ENCODE measurements at places on chromosomes 1 and 21.

- H3K4me3 ChIP-seq = no peak overlapping the region
- H3K27me3 ChIP-seq = no peaks in the 10 kb centered on the region
- no peak overlapping the region for H3K27ac ChIP-seq
- H3K36me3 ChIP-seq = no peaks in the 10 kb centered on the region
- H3K4me1 ChIP-seq = no peaks in the 10 kb centered on the region
- DNase-seq = no peak
These were observed 55.3 kb downstream of the PTPN14 start for GRCh38 chr1:214496126-214496525.

GRCh38 chr1:65255035-65255655 lies 54.2 kb upstream of the DNAJC6 start:
- no peaks in the 10 kb centered on the region for H3K27me3 ChIP-seq
- no peak for DNase-seq
- H3K4me1 ChIP-seq = peaks cover 23% of the 10 kb centered on the region
- H3K4me3 ChIP-seq = peak overlapping the region; percentile 22
- no peaks in the 10 kb centered on the region for H3K36me3 ChIP-seq
- H3K27ac ChIP-seq = peak overlapping the region; percentile 33

- H3K4me1 ChIP-seq = peaks cover 53% of the 10 kb centered on the region
- no peaks in the 10 kb centered on the region for H3K36me3 ChIP-seq
- no peak overlapping the region for H3K4me3 ChIP-seq
- H3K27me3 ChIP-seq = no peaks in the 10 kb centered on the region
- DNase-seq = no peak
These were observed 7.3 kb downstream of the KIF21B start for GRCh38 chr1:201016211-201016651.

GRCh38 chr1:50416150-50416527 lies 7.1 kb downstream of the DMRTA2 start:
- H3K27ac ChIP-seq = no peak overlapping the region
- no peaks in the 10 kb centered on the region for H3K36me3 ChIP-seq

GRCh38 chr1:182971219-182971618 lies 18.3 kb upstream of the SHCBP1L start:
- H3K4me3 ChIP-seq = no peak overlapping the region
- no peaks in the 10 kb centered on the region for H3K36me3 ChIP-seq
- H3K27me3 ChIP-seq = peaks cover 21% of the 10 kb centered on the region
- H3K4me1 ChIP-seq = no peaks in the 10 kb centered on the region
- DNase-seq = no peak

DNA sequence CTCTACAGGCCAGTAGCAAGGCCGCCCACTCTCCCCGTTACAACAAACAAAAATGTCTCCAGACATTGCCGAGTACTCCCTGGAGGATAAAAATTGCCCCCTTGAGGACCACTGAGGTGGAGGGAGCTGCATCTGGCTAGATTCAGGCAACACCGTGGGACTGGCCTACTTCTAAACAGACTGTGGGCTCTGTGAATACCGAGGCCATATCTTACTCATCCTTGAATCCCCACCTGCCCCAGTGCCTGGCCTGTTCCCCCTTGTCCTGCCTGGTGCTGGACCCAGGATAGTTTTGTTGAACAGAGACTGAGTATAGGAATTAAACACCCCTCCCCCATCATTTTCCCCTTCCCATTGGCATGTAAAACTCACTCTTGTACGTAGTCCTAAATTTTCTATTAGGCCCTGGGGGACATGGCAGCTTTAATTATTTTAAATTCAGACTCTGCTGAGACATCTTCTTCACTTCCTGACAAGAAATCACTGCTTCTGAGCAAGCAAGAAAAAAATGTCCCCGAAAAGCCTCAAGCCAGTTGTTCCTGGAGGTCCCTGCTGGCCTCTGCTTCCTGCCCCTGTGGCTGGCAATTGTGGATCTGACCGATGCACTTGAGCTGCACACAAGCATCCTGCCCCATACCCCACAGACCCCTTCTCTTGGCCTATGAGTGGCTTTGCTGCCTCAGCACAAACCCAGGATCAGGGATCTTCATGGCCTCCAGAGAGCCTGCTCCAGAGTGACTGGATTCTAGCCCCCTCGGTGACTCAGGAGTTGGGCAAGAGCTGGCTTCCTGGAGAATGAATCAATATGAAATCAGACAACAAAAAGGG lies 111.0 kb downstream of the ACTL8 start:
- H3K36me3 ChIP-seq = no peaks in the 10 kb centered on the region
- H3K4me3 ChIP-seq = no peak overlapping the region
- no peaks in the 10 kb centered on the region for H3K4me1 ChIP-seq

- H3K4me3 ChIP-seq = no peak overlapping the region
- H3K27me3 ChIP-seq = peaks cover 47% of the 10 kb centered on the region
- no peaks in the 10 kb centered on the region for H3K36me3 ChIP-seq
- H3K27ac ChIP-seq = no peak overlapping the region
- peaks cover 18% of the 10 kb centered on the region for H3K4me1 ChIP-seq
These were observed 9.1 kb upstream of the LUZP1 start for GRCh38 chr1:23177438-23178380.

DNA sequence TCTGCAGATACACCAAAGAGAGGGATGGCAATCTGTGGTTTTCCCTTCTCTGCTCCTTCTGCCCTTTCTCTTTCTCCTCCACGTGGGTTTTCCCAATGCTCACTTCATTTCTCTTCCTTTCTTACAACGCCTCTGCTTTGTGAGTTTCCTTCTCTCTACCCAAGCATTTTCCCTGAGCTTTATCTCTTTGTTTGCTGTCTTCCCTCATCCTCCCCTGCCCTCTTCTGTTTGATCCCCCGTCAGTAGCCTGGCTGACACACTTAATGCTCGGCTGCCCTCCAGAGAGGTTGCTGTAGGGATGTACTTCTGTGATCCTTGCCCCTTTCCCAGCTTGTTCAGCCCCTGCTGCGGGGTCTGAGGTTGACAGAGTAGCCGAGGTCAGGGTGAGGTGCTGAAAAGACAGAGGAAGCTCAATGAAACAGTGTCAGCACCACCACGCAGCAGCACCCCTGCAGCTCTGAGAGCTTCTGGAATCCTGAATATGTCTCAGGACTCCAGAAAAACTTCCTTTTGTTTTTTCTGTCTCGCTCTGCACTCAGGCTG lies 6.0 kb downstream of the EDARADD start:
- no peak overlapping the region for H3K4me3 ChIP-seq
- H3K4me1 ChIP-seq = peaks cover 11% of the 10 kb centered on the region
- peaks cover 28% of the 10 kb centered on the region for H3K27me3 ChIP-seq
- no peaks in the 10 kb centered on the region for H3K36me3 ChIP-seq
- DNase-seq = no peak

DNA sequence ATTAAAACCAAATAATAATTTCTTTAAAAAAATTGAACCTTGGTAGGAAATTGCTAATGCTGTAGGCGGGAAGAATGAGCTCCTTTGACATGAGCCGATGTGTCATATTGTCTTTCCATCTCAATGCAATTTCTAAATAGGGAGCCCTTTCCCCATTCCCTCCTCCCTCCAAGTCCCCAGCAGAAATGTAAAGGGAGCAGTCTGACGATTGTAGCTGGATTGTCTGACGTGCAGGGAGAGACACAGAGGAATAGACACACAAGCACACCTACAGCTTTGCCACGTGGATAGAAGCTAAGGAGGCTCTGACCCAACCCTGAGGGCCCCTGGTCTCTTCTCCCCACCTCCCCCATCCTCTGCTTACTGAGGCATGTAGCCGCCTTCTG lies 3.6 kb upstream of the SYT6 start:
- DNase-seq = no peak
- no peak overlapping the region for H3K27ac ChIP-seq
- no peaks in the 10 kb centered on the region for H3K36me3 ChIP-seq
- H3K4me1 ChIP-seq = no peaks in the 10 kb centered on the region

DNA sequence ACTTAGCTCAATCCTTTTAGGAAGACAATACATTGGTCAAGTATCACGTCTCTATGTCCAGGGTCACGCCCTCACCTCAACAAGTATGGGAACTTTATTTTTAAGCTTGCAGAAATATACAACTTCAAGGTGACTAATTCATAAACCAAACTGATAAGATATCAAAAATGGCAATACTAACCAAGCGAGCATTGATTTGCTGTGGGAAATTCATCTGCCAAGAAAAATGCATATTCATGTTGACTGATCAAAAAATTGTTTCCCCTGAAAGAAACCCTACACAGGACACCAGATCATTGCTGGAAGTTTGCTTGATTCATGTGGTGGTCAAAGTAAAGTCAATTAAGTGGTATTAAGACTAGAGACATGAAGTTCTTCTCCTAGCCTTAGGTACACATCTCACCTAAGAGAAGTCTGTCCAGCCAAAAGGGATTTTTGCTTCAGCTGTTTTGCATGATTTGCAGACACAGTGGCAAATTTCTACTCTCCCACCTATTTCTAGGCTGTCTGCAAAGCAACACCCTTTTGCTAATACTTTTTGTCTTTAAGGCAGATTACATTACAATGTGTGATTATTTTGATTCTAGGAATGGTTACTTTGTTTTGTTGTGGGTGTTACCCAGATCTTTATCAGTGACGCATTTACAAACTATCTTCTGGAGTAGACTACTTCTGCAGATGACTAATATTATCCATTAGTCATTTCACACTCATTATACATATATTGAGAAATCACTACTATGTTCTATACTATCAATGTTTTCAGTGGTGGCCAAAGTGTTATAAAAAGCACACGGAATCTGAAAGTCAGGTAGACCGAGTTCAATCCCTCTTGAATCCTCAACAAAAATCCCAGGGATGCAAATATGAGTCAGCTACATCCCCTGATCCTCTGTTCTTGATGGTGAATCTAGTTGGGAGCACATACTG lies 12.4 kb downstream of the SAMSN1 start:
- peaks cover 8% of the 10 kb centered on the region for H3K36me3 ChIP-seq
- peak overlapping the region; percentile 5 for H3K27ac ChIP-seq
- no peaks in the 10 kb centered on the region for H3K27me3 ChIP-seq
- H3K4me1 ChIP-seq = peaks cover 72% of the 10 kb centered on the region
- no peak for DNase-seq

- no peak overlapping the region for H3K4me3 ChIP-seq
- no peaks in the 10 kb centered on the region for H3K36me3 ChIP-seq
- peaks cover 29% of the 10 kb centered on the region for H3K4me1 ChIP-seq
- DNase-seq = no peak
- H3K27me3 ChIP-seq = no peaks in the 10 kb centered on the region
- H3K27ac ChIP-seq = no peak overlapping the region
These were observed 28.3 kb upstream of the DYNLT5 start for GRCh38 chr1:66723985-66724384.

DNA sequence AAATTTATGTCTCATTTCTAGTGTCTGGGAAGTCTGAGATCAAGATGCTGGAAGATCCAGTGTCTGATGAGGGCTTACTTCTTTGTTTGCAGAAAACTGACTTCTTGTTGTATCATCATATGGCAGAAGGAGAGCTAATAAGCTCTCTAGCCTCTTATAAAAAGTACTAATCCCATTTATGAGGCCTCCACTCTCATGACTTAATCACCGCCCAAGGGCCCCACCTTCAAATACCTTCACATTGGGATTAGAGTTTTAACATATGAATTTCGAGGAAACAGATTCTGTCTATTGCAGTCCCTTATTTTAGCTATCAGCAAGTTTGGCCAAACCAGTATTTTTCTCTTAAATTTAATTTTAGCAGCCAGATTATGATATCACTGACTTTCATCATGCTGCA lies 150.2 kb upstream of the TMPRSS15 start:
- no peaks in the 10 kb centered on the region for H3K4me1 ChIP-seq
- H3K27ac ChIP-seq = no peak overlapping the region
- H3K36me3 ChIP-seq = no peaks in the 10 kb centered on the region
- H3K4me3 ChIP-seq = no peak overlapping the region

DNA sequence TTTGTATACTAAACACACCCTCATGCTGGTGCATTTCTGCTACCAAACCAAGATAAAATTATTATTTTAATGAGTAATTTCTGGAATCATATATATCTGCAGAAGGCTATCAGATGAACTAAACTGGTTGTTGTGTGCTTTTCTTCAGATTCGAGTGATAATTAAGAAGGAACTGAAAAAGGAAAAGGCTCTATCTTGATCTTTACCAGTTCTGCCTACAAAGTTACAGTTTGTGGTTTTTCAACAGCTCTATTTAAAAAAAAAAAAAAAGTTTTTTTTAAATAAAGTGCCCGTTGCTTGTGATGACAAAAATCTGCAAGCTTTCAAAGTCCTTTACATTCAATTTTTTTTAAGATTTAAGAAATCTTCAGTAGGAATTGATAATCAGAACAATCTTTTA lies 13.6 kb downstream of the DENND1B start:
- peak overlapping the region; percentile 96 for H3K27ac ChIP-seq
- H3K36me3 ChIP-seq = peaks cover 14% of the 10 kb centered on the region
- DNase-seq = no peak
- peak overlapping the region; percentile 34 for H3K4me3 ChIP-seq
- peaks cover 75% of the 10 kb centered on the region for H3K4me1 ChIP-seq

DNA sequence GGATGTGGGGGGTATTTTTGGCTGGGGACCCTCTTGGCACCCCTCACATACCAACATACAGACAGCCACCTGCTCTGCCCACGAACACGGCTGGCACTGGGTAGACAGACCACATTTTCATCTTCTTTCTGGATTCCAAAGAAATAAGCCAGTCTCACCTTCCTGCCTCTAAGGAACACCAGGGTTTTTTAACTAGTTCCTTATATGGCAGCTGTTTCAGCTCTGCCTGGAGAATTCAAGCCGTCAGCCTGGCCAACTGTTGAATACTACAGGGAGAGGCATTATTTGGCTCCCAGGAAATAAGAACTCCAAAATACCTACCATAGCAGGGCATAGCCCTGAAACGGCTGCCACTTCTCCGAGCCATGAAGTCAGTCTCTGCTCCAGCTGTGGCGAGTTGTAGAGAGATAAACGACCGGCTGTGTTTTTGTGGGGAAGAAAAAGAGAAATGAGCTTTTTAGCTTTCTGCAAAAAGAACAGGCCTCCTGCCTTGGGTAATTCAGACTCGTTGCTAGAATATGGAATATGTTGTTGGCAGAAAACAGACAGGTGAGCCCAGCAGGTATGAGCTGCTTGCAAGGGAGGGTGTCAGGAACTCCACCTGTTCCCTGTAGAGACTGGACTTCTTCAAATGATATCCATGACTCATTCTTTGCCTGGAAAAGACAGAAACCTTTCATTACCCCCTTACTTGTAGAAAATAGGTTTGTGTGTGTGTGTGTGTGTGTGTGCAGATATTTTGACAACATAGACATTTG lies 51.8 kb downstream of the MT1HL1 start:
- H3K27ac ChIP-seq = no peak overlapping the region
- DNase-seq = no peak
- no peaks in the 10 kb centered on the region for H3K4me1 ChIP-seq

DNA sequence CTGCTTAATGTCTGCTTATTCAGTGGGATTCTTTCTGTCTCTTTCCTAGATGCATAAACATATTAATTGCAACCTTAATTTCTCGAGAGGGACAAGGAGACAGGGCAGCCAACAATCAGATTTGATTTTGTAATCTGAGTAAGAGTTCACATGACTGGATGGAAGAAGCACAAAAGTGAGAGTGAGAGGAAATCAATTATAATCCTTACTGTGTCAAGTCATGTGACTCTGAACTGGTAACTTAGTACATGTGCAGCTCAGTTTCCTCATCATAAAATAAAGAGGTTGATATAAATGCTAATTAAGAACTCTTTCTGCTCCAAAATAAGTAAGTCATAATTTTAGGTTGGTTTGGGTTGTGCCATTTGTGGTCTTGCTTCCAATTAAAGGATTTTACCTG lies 439.5 kb downstream of the AMY1C start:
- no peaks in the 10 kb centered on the region for H3K27me3 ChIP-seq
- no peak for DNase-seq
- no peak overlapping the region for H3K27ac ChIP-seq
- H3K36me3 ChIP-seq = no peaks in the 10 kb centered on the region
